ENCODE measurements at places on chromosomes 4 and X. TPM values are rescaled to one million over a fixed set of nuclear protein-coding genes. Genes with fewer than 3 reads are reported as not detected.

The BRCC3 gene
- total RNA-seq = 32.5 TPM

DNA sequence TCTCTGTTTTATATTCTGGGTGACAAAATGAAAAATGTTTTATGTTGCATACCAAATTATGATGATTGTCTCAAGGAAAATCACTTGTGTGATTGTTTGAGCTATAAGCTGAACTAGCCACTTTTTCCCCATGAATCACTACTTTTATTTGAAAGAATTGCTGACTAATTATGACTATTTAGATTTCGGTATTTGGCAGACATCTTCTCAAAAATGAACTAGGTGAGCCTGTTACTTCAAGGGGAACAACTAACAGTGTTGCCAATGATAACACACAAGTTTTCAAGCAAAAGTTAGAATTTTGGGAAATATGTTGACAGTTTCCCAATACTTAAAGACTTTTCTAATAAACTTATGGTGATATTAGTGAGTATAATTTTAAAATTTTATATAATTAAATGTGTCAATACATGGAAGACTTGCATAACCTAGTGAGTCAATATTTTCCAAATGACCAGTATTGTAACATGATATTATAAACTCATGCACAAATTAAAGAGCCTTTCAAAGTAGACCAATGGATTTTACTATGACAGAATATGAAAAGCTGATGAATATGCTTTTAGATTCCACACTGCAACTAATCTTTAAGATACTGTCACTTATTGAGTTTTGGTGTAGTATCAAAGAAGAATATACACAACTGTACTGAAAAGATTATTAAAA is 187.7 kb upstream of the GATB start:
- DNase-seq = no peak

- no peak for DNase-seq
Measured at GRCh38 chr4:40721730-40722171, 28.0 kb upstream of the NSUN7 start.

- no peak for DNase-seq
Measured at GRCh38 chr4:123577225-123577906, 180.8 kb downstream of the SPRY1 start.

- DNase-seq = no peak
Measured at GRCh38 chr4:117941611-117942010, 92.7 kb upstream of the NDST3 start.

- no peak for DNase-seq
Measured at GRCh38 chr4:187814737-187815465, 180.7 kb upstream of the ZFP42 start.

The NXF2B gene
- not detected for total RNA-seq

DNA sequence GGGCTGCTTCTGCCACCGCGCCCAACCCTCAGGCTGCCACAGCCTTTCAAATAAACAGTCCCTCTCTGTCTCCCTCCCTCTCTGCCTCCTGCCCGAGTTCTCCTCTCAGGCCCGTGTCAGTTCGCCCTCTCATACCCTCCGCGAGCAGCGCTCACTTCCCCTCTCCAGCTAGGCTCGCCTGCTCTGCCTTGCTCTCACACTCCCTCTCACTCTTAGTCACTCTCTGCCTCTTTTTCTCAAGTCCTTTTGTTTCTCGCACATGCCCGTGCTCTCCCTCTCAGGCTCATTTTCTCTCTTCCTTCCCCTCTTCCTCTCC is 3.2 kb downstream of the EFNB1 start:
- peak; percentile 55 for DNase-seq

DNA sequence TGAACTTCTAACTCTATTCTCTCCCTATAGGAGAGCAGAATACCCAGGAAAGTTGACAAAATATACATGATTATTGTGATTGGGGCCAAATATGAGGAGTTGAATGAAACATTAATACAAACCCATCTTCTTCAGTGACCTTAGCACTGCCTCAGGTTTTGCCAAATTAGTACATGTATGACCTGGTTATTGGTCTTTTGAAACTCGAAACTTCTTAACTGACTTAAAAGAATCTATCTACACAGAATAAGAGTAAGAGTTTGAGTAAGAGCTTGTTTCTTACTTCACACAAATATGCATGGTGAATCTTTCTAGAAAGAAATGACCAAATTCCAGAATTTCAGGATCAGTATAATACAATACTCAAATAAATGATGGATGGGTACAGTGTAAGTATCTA is 213.0 kb upstream of the GK2 start:
- no peak for DNase-seq

The CT45A3 gene
- not detected for total RNA-seq
